Stimulated activated CD8-positive, alpha-beta memory T cell treated with anti-CD3 and anti-CD28 coated beads, Interleukin-4, amount 100 ng/mL, for 1 hour (primary cell): ENCODE measurements at places on chromosomes 7 and 10.

- DNase-seq: no peak
These were observed 98.5 kb upstream of the INSIG1 start for GRCh38 chr7:155198901-155199845.

DNA sequence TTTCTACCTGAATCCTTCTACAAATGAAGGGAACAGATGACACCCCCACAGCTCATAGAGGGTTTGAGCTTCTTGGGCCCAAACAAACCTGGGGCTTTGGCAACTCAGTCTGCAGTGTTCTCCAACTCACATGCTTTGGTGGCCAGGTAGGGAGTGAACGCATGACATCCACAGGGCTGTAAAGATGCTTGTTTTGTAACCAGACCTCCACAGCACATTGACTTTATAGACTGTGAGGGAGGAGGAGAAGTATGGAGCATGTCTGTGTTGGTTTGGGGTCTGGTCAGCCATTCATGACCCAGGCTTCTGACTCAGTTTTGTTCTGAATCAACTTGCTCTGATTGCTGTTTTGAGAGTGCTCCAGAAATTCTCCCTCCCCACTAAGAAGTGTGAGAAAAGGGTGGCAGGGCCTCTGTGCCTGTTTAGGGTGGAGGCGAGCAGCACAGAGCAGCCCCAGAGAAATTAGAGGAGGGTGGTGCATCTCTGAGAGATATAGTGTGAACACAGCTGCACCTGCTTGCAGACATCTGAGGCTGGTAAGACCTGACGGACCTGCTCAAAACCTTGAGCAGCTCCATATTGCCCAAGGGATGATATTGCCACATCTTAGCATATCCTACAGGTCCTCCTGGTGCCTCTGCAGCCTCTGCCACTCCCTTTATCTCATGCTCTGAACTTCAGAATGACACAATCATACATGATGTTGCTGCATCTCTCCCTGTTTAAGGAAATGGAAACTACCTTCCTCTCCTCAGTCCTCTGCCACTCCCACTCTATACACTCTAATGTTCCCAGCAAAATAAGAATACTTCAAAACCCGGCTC lies 287.7 kb downstream of the ABCA13 start:
- DNase-seq: no peak

DNA sequence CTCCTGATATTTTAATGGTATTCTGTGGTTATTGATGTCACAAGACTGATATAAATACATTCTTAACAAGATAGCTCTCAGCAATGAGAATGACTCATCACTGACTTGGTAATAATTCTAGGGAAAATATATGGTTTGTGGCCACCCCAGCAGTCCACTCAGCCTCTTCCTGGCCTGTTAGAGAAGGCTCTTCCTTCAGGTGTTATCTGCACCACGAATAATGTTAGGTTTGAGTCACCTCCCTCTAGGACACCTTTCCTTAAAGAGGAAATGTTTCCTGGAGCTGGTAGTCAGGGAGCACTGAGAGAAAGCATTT lies 163.3 kb downstream of the SVIL start:
- no peak for DNase-seq

GRCh38 chr7:31062746-31063435 lies 10.8 kb downstream of the ADCYAP1R1 start:
- DNase-seq: no peak

DNA sequence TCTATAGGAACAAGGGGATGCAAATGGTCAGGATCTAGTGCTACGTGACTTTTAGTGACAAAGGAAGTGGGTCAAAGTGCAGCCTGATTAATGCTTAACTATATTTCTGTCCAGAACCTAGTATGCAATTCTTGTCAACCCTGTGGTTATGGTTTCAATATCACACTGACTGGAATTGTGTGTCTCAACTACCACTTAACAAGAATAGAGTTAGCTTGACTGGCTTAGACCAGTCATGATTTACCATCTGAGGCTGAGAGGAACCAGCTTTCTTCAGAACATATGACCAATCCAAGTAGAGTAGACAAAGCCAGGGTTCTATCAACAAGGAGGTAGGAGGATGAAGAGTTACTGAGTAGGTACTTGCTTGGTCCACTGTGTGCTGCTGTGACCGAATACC lies 54.4 kb downstream of the MYPN start:
- DNase-seq: no peak

GRCh38 chr10:10985361-10985760 lies 32.3 kb upstream of the CELF2 start:
- DNase-seq: no peak

DNA sequence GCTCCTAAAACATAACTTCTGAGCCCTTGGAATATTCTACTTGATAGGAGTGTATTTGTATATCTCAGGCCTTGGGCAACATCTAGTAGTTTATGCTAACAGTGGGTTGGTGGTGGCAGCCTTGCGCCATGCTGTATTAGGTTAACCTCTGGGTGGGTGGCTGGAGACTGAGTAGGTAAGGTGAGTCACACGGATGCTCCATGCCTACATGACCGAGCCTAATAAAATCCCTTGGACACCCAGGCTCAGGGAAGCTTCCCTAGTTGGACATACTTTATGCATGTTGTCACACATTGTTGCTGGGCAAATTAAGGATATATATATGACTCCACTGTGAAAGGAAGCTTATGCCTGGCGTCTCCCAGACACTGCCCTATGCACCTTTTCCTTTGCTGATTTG lies 6.0 kb upstream of the DAGLB start:
- no peak for DNase-seq

DNA sequence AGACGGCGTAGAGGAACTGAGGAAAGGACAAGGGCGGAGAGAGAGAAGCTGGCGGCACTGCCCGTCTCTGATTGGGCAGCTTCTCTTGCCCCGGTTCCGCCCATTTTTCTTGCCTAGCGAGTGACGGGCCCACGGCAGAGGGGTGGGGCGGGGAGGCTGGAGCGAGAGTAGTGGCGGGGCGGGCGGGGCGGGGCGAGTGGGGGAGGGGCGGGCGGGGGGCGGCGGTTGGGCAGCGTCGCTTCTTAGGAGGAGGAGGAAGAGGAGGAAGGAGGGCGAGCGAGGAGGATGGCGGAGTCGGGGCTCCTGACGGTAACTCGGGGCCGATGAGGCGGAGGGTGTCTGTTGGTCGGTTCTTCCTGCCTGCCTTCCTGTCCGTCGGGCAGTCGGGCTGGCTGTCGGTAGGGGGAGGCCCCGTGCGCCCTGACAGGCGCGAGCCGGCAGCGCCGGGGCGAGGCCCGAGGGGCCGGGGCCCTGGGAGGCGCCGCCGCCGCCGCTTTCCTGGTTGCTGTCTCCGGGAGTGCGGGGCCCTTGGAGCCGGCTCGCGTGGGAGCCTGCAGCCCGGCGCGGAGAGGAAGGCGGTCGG lies at the start of gene SHOC2:
Gene SHOC2, plus strand, starts transcription at position 256 of the 583 bp plus-strand sequence. CDS start 44,755 bp downstream, outside the sequence.
- no peak for DNase-seq

- no peak for DNase-seq
These were observed 98.9 kb upstream of the GLCCI1 start for GRCh38 chr7:7869651-7870050.

GRCh38 chr10:99631496-99631895 lies 11.3 kb upstream of the SLC25A28 start:
- no peak for DNase-seq

- no peak for DNase-seq
These were observed 49.0 kb upstream of the CALD1 start for GRCh38 chr7:134730411-134730829.

- DNase-seq: no peak
These were observed 103.3 kb downstream of the GRB10 start for GRCh38 chr7:50679218-50680007.

- no peak for DNase-seq
These were observed 988.6 kb downstream of the SORCS1 start for GRCh38 chr10:106175760-106176377.

DNA sequence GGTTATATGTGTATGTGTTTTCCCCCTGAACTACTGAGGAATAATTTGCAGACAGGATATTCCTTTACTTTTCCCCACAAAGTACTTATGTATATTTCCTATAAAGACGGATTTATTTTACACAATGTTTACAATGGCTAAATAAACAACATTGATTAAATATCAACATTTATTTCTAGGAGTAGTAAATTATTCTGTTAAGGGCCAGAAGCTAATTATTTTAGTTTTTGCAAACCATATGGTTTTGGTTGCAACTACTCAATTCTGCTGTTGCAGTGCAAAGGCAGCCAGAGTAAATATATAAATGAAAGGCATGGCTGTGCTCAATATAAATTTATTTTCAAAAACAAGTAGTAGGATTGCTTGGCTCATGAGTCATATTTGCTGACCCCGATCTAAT lies 907.1 kb upstream of the MBL2 start:
- no peak for DNase-seq

GRCh38 chr7:138510003-138510402 lies 49.9 kb downstream of the TRIM24 start:
- no peak for DNase-seq
